ENCODE measurements at places on chromosomes 12 and 14.

DNA sequence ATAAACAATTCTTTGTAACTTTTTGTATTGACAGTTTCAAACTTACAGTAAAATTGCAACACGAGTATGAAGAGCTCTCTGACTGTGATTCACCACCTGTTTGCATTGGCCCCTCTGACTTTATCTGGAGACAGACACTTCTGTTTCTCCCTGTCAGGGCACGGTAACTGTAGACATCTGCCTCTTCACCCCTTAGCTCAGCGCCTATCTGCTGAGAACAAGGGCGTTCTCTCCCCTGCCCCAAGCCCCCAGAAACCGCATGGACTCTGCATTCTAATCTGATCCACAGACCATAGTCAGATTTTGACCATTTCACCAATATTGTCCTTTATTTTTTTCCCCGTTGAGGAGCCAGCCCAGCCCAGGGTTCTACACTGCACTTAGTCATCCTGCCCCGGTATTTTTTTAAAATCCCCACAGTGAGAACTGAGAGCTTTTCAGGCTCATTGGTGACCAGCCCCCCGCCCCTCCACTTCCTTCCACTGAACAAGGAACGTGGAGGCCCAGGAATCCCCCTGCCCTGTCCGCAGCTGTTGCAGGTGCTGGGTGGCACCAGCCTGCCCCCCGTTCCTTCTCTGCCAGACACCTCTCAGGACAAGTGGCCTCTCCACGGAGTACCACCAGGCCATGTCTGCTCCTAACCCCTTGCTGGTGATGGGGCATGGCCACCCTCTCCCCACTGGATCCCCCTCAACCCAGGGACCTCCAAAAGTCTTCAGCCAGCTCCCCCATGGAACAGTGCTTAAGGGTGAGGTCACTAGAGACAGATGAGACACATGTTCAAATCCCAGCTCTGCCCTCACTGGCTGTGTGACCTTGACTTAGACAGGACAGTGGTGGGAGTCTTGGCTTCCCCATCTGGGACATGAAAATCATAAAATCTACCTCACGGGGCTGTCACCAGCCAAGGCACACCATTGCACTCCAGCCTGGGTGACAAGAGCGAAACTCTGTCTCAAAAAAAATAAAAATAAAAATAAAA lies 11.2 kb downstream of the RHOF start:
- DNase-seq: no peak

GRCh38 chr12:85504624-85505023 lies 224.6 kb downstream of the ALX1 start:
- no peak for DNase-seq

DNA sequence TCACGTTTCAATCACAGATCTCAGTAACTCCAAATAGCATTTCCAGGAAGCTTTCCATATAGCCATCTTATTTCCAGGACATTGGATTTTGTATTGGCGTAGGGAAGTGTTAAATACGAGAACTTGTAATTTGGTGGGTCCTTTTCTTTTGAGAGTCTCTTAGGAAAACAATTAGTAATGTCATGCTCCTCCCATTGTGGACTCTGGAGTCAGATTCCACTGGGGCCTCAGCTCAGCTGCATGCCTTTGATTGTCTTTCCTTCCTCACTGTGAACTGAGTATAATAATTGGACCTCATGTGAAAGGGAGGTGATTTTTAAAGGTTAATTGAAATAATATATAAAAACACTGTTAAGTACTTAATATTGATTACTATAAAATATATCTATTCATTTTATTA lies 462.6 kb downstream of the NPAS3 start:
- DNase-seq: no peak

DNA sequence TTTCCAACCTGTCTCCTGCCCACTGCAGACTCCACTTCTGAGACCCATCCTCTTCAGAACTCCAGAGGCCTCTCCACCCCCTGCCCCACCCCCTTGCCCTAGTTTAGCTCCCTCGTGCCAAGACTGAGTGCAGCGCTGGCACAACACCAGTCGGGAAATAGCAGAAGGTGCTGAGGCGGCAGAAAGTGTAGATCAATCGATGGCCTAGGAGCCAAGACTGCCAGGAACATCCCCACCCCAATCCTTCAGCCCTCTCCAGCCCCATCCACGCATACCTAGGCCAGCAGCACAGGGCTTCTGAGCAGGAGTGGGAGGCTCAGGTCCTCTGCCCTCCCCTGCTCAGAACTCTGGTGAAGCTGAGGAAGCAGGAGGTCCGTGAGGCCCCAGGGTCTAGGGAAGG lies 1.1 kb downstream of the CPNE6 start:
- DNase-seq: no peak
